Mammary epithelial cell (primary cell): ENCODE measurements at places on chromosomes 6 and 20. TPM values are rescaled to one million over a fixed set of nuclear protein-coding genes. Genes with fewer than 3 reads are reported as not detected.
A peak's percentile ranks its signal among the peaks of the same experiment; 100 is the strongest.

VGLL2 gene
- total RNA-seq = not detected

GJA10 gene
- not detected in 2 replicates for total RNA-seq

PLN gene
- total RNA-seq = not detected

OR2B6 gene
- total RNA-seq = not detected in 2 replicates

TFAP2D gene
- not detected in 2 replicates for total RNA-seq

PTK6 gene
- total RNA-seq = 0.91 and 1.1 TPM in 2 replicates

TGM3 gene
- total RNA-seq = not detected

- DNase-seq = no peak
These were observed 184.2 kb downstream of the PLCB4 start for GRCh38 chr20:9253006-9253539.

GRCh38 chr6:39934131-39934757 lies at the start of gene MOCS1:
MOCS1 (minus strand) TSS chr6:39934462; CDS start chr6:39934417, 45 bp downstream.
- peak; percentile 48 for DNase-seq

DNA sequence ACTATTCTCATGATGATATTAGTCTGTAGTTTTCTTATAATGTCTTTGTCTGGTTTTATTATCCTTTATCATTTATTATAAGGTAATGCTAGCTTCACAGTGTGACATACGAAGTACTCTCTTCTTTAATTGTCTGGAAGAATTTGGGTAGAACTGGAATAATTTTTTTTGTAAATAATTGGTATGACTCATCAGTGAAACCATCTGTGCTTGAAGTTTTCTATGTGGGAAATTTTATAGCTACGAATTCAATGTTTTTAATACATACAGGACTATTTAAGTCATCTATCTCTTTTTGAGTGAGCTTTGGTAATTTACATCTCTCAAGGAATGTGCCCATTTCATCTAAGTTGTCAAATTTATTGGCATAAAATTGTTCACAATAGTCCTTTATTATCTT lies 86.3 kb downstream of the SOD2 start:
- no peak for DNase-seq

DNA sequence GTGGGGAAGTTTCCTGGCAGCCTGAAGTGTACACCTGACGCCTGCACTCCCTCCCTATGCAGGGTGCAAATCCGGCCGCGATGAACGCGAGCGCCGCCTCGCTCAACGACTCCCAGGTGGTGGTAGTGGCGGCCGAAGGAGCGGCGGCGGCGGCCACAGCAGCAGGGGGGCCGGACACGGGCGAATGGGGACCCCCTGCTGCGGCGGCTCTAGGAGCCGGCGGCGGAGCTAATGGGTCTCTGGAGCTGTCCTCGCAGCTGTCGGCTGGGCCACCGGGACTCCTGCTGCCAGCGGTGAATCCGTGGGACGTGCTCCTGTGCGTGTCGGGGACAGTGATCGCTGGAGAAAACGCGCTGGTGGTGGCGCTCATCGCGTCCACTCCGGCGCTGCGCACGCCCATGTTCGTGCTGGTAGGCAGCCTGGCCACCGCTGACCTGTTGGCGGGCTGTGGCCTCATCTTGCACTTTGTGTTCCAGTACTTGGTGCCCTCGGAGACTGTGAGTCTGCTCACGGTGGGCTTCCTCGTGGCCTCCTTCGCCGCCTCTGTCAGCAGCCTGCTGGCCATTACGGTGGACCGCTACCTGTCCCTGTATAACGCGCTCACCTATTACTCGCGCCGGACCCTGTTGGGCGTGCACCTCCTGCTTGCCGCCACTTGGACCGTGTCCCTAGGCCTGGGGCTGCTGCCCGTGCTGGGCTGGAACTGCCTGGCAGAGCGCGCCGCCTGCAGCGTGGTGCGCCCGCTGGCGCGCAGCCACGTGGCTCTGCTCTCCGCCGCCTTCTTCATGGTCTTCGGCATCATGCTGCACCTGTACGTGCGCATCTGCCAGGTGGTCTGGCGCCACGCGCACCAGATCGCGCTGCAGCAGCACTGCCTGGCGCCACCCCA lies 1.2 kb downstream of the GPR6 start:
- no peak for DNase-seq

GRCh38 chr6:33702345-33702977 lies 9.0 kb downstream of the UQCC2 start:
- DNase-seq = peak; percentile 31

DNA sequence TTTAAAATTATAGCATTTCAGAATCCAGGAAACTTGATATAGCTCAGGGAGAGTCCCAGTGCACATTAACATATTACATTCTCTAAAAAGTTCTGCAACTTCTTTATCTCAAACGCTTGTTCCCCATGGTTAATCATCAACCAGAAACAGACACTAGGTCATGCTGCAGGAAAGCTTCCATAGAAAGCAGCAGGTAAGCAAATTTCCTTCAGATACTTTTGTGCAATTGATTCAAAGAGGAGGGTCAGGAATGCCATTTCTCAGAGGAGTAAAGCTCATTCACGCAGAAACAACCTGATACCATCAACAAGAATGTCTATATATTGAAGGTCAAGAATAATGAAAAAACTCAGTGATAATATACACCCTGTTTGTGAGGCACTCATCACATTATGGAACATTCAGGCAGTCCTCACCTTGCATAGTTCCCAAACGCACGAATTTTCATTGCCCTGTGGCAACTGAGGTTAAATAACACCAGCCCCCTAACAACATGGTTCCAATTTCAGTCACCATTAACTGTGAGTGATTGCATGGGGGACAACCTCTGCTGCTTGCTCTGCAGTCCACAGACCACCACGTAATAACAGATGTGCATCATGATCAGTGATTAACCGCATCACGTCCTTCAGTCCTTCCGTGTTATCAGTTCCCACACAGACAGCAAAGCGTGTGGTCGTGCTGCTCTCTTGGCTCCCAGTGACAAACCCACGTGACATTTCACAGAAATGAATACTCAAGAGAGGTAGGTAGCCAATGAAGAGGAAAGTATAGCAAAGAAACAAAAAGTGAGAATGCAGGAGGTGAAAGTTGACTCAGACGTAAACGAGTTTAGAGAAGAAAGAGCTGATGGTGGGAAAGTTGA lies 95.7 kb downstream of the LY86 start:
- DNase-seq = no peak

GRCh38 chr6:21317642-21318041 lies 275.9 kb upstream of the SOX4 start:
- DNase-seq = no peak

- DNase-seq = no peak
These were observed 468.2 kb downstream of the MMUT start for GRCh38 chr6:48994811-48995210.

- no peak for DNase-seq
These were observed 33.3 kb downstream of the NFATC2 start for GRCh38 chr20:51509208-51509607.

- peak; percentile 84 for DNase-seq
These were observed 134.2 kb downstream of the GMDS start for GRCh38 chr6:2111162-2111677.

DNA sequence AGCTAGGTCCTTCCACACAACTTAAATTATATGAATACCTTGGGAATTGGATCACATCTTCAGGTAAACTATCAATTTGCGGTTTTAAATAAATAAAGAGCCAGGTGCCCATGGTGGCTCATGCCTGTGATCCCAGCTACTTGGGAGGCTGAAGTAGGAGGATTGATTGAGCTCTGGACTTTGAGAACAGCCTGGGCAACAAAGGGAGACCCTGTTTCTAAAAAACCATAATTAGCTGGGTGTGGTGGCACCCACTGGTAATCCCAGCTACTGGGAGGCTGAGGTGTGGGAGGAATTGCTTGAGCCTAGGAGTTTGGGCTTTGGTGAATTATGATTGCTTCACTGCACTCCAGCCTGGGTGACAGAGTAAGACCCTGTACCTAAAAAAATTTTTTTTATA lies 3.4 kb downstream of the GMNN start:
- no peak for DNase-seq

DNA sequence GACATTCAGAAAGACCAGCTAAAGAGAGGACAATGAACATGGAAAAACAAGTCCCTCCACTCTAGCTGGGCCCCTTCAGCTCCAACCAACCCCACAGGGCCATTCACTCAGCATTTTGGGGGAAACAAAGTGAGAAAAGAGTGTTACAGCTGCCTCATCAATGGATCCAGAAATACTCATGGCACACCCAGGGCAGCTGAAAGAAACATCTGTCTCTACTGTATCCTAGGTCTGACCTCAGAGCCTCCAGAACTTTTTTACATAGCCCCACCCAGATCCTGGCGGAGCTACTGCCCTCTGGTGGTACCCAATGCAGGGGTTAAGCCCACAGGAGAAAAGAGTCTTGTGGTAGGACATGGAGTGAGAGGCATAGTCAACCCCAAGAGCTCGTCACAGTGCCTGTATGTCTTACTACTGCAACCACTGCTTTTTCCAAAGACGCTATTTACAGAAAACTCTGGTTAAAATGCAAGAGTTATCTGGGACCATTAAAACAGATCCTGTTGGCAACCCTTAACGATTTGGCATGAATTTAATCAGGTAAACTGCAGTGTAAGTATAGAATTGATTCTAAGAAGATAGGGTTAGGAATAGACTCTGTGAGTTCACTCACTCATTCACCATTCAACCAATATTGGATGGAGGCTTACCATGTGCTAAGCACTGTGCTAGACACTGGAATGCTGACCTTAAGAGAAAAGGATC lies 37.4 kb upstream of the FAM83C start:
- peak; percentile 31 for DNase-seq
